ENCODE measurements at places on chromosomes 1 and 21. TPM values are rescaled to one million over a fixed set of nuclear protein-coding genes. Genes with fewer than 3 reads are reported as not detected.

SLC39A1 gene
- polyA plus RNA-seq, result 73.7 TPM

PRELP gene
- 4.4 TPM for polyA plus RNA-seq

ADSS2 gene
- 61.8 TPM for polyA plus RNA-seq

PMVK gene
- polyA plus RNA-seq, result 40.4 TPM

LAMB3 gene
- polyA plus RNA-seq, result 156 TPM

C1QA gene
- polyA plus RNA-seq, result 91.7 TPM

CREG1 gene
- 156 TPM for polyA plus RNA-seq

PLA2G5 gene
- polyA plus RNA-seq, result 0.04 TPM

LSS gene
- polyA plus RNA-seq, result 33.3 TPM

SEMA6C gene
- 23.4 TPM for polyA plus RNA-seq

CFAP74 gene
- polyA plus RNA-seq, result 1.4 TPM

SUSD4 gene
- 2.1 TPM for polyA plus RNA-seq

FBXO2 gene
- 102 TPM for polyA plus RNA-seq

NOS1AP gene
- 2.7 TPM for polyA plus RNA-seq

HUNK gene
- polyA plus RNA-seq, result 9.1 TPM

DUSP12 gene
- 33.8 TPM for polyA plus RNA-seq

HAO2 gene
- 0.91 TPM for polyA plus RNA-seq

TPTE gene
- not detected for polyA plus RNA-seq

PRDM2 gene
- polyA plus RNA-seq, result 26.0 TPM

ADAM15 gene
- polyA plus RNA-seq, result 38.6 TPM

MRPL24 gene
- polyA plus RNA-seq, result 58.1 TPM

OLIG2 gene
- polyA plus RNA-seq, result not detected

KCND3 gene
- 2.5 TPM for polyA plus RNA-seq

CNKSR1 gene
- polyA plus RNA-seq, result 109 TPM

SLC1A7 gene
- 0.40 TPM for polyA plus RNA-seq

ACKR1 gene
- polyA plus RNA-seq, result 3.2 TPM

ANKRD35 gene
- polyA plus RNA-seq, result 0.93 TPM

DDOST gene
- polyA plus RNA-seq, result 201 TPM

NECTIN4 gene
- 0.42 TPM for polyA plus RNA-seq

GUCA2A gene
- polyA plus RNA-seq, result 68.7 TPM

PDE4B gene
- polyA plus RNA-seq, result 9.3 TPM

HSD3B2 gene
- 0.72 TPM for polyA plus RNA-seq

AGBL4 gene
- polyA plus RNA-seq, result 0.28 TPM

ZNF697 gene
- polyA plus RNA-seq, result 9.0 TPM

CAMK1G gene
- 0.63 TPM for polyA plus RNA-seq

HJV gene
- 0.46 TPM for polyA plus RNA-seq

ALX3 gene
- polyA plus RNA-seq, result not detected

WNT2B gene
- 7.5 TPM for polyA plus RNA-seq

NKAIN1 gene
- polyA plus RNA-seq, result 2.7 TPM

CR1 gene
- polyA plus RNA-seq, result 0.66 TPM

ADCY10 gene
- polyA plus RNA-seq, result 0.25 TPM

KIAA0040 gene
- polyA plus RNA-seq, result 12.0 TPM

AADACL3 gene
- not detected for polyA plus RNA-seq

PLEKHA6 gene
- 59.3 TPM for polyA plus RNA-seq

Data from large intestine (tissue), 12 donors.